DND-41 (cell line): ENCODE measurements at places on chromosomes 6 and 20.

GRCh38 chr20:8661229-8661952 lies 407.5 kb upstream of the PLCB4 start:
- no peak for DNase-seq

GRCh38 chr6:91420243-91420642 lies 833.4 kb upstream of the MAP3K7 start:
- no peak for DNase-seq

DNA sequence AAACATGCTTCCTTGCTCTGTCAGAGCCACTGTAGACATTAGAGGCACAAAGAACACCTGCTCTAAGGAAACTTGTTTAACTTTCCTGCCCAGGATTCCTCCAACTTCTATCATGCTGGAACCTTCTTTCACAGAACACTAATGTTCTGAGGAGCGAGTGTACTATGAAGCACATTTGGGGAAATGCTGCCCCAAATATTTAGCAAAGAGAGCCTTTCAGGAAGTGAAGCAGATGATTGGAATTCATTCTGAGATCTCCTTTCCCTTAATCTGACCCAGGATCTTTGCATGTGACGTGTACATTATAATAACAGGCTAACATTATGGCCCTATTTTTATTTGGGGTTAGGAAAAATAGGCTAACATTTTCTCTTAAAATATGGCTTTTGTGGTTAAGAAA lies 21.0 kb upstream of the FYN start:
- DNase-seq: no peak

DNA sequence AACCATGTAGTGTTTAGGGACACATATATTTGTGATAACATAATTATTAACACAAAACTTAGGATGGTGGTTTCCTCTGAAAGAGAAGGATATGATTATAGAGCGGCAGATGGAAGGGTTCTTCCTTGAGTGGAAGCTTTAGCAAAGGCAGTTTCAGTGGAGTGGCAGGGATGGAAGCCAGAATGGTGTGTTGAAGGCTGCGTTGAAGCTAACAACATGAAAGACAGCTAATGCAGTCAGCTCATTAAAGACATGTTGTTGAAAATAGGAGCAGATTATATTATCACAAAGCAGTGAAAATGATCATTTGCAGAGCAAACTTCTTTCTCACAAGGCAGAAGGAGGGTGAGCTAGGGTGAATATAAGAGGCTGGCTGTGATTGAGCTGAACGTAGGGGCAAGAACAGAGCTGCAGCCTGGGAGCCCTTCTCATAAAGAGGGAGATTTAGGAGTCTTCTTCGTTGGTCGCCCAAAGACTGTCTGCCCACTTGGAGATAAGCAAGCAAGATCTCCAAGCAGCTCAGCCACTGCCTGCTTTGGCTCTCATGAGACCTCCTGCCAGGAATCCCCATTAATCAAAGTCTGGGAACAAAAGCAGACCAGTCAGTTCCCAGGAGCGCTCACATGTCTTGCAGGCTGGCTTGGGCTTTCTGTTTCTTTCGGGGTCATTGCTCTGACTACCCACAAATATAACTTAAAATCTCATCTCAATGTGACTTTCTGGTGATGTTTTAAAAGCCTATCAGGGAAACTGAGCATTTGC lies 2.6 kb upstream of the ANKRD6 start:
- no peak for DNase-seq

- DNase-seq: peak; percentile 59
Measured at GRCh38 chr6:111423960-111424846, 58.8 kb downstream of the REV3L start.

DNA sequence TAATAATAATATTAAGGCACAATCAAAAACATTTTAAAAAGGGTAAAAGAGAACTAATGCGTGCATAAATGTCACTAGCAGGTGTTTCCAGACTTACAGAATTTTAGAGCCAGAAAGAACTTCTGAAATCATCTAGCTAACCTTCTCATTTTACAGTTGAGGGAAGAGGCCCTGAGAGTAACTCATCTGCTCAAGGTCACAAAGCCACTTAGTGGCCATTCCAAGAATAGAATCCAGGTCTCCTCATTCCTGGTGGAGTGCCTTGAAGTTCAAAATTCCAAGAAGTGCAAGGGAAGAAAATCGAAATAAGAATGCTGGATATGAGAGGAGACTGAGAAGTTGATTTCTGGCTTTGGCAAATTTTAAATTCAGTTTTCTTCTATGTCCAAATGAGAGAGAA lies 3.2 kb upstream of the KIAA0408 start:
- DNase-seq: no peak
